Stomach (tissue), 19 donors: ENCODE measurements at places on chromosomes 1 and 21. TPM values are rescaled to one million over a fixed set of nuclear protein-coding genes. Genes with fewer than 3 reads are reported as not detected.

DNA sequence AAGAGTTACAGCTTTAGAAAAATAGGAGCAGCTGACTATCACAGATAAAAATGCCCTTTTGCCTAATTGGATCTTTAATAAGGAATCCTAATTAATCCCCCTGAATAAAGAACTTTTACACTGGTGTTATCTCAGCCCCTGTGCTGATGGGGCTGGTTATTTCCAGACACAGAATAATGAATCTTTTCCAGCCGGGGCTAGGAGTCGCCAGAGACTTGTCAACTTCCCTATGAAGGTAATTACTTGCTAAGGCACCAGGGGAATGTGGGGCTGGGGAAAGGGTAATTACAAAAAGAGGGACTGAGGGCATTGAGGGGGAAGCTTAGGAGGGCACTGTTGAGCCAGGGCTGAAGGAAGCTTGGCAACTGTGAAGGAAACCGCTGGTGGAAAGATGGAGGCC, 34.5 kb downstream of the HMGB4 start:
- no peak for DNase-seq

DENND2C gene
- total RNA-seq, result 3.6 TPM

CLEC20A gene
- not detected for total RNA-seq

GRCh38 chr1:96313216-96313615, 408.4 kb upstream of the PTBP2 start:
- no peak for DNase-seq

- no peak for DNase-seq
Measured at GRCh38 chr1:176989023-176989422, 175.5 kb downstream of the ASTN1 start.

DNA sequence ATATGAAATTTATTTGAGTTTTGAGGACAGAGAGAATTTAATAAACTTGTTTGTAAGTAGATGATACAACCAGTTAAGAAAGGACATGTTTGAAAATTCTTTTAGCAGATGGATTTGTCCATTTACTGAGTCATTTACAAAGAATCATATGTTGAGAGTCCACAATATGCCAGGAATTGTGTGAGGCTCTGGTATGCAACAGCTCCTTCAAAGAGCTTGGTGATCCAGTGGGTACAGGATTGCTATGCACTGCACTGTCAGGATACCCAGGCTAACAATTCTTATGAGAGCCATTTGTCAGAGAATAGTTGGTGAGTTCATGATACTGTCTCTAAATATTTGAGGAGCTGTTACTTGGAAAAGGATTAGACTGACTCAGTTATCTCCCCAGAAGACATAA, 11.0 kb downstream of the DNM3 start:
- DNase-seq, result no peak

MPZ gene
- 15.1 TPM for total RNA-seq

DNA sequence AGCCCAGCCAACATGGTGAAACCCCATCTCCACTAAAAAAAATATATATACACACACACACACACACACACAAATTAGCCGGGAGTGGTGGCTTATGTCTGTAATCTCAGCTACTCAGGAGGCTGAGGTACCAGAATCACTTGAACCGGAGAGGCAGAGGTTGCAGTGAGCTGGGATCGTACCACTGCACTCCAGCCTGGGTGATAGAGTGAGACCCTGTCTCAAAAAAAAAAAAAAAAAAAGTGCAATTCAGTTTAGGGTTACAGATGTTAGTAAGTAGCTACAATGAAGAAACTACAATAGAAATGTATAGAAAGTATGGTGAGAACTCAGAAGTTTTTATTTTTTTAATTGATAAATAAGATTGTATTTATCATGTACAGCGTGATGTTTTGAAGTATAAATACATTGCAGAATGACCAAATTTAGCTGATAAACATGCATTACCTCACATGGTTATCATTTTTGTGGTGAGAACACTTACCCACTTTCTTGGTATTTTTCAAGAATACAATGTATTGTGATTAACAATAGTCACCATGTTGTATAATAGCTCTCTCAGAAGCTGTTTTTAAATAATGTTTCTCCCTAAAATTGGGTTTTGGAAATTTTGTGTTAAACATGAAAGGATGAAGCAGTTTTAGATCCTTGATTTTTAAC, 17.9 kb downstream of the KDM1A start:
- no peak for DNase-seq

APOBEC4 gene
- total RNA-seq, result not detected

CHRM3 gene
- 222 TPM for total RNA-seq

GRCh38 chr1:150560576-150561253, 11.5 kb downstream of the ADAMTSL4 start:
- peak; percentile 92 for DNase-seq

KRTAP19-3 gene
- total RNA-seq, result not detected

GRCh38 chr1:24010650-24011049, 30.5 kb upstream of the SRSF10 start:
- DNase-seq, result peak; percentile 34

DNA sequence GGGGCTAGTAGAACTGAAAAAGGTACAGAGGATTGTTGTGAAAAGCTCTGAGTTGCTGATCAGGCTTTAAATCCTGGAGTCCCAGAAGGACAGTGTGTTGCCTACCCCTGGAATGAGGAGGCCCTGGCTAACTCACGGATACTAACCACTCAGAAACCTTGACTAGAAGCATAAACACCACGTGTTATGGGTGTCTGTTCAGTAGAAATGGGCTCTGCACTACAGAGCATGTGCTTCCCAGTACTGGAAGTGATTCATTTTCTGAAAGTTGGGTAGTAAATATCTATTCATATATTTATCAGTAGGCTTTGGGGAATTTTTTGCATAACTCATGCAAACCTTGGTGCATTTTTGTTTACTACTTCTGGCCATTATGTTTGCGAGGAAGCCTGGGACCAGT, 15.1 kb upstream of the CLCA1 start:
- no peak for DNase-seq

DNA sequence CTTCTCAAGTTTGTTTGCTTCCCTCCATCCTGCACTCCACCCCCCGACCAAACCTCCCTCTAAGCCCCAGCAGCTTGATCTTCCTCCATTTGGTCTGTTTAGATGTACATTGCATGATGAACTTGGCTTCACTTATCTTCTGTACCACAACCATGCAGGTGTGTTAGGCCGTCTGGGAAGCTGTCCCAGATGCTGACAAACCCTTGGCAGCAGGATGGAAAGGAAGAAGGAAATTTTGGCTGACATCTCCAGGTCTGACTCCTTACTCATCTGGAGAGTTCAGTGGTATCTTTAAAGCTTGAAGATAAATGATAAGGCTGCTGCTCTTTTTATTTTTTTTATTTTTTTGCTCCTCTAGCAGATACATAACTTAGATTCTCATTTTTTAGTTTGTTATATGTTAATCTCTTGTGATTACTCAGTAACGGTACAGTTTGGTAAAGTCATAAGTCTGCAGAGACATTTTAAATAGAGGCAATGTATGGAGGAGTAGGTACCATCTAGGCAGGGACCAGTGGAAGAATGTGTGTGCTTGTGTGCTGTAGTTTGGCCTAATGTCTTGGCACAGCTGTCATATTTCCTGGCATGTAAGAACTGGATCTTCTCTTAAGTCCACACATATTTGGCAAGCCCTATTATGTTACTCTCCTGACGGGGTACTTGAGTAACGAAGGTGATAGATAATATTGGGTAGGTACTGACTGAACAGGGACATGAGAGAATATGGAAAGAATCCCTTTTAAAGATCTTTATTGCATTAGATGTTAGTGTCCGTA, 79.7 kb downstream of the CACHD1 start:
- no peak for DNase-seq

- no peak for DNase-seq
Measured at GRCh38 chr21:41857771-41858300, 21.3 kb downstream of the PRDM15 start.
